ENCODE measurements at places on chromosomes 5 and 9.

GRCh38 chr9:94479757-94480156, 75.1 kb upstream of the PCAT7 start:
- DNase-seq, result no peak

- peak; percentile 64 for DNase-seq
Observed at GRCh38 chr9:126386088-126386487, 59.5 kb downstream of the MVB12B start.

DNA sequence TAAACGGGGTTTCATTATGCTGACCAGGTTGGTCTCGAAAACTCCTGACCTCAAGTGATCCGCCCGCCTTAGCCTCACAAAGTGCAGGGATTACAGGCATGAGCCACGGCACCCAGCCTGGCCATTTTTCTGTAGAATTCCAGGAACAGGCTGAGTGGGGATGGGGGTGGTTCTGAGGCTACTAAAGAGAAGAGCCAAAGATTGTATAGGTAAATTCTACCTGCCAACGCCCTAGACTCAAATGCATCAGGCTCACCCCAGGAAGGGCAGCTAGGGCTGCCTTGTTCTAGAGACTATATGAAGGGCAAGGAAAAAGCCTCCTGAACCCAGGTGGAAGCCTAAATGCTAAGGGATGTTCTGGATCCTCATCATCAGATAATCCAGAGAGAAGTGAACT, 1.6 kb upstream of the C5orf52 start:
- no peak for DNase-seq

- DNase-seq, result no peak
Observed at GRCh38 chr5:58201922-58202648, 257.8 kb downstream of the PLK2 start.

DNA sequence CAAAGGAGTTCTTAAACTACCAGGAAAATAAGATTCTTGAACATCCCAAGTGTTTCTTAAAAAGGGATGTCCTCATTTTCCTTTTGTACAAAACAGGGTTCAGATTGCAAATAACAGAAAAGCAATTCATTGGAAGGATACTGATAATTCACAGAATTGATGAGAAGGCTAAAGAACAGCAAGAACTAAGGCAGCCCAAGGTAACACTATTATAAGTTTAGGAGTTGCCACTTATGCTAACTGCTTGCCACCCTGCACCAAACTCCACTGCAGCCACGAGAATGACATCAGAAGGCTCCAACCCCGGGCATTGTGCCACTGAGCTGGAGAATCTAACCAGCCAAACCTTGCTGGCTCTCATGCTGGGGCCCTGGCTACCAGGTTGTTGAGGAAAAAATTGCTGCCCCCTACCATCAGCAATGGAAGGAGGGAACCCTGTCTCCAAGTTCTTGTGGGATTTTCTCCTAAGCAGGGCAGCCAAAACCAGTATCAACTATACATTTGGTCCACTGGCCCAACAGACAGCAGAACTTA, 123.4 kb downstream of the ARL15 start:
- DNase-seq, result no peak

DNA sequence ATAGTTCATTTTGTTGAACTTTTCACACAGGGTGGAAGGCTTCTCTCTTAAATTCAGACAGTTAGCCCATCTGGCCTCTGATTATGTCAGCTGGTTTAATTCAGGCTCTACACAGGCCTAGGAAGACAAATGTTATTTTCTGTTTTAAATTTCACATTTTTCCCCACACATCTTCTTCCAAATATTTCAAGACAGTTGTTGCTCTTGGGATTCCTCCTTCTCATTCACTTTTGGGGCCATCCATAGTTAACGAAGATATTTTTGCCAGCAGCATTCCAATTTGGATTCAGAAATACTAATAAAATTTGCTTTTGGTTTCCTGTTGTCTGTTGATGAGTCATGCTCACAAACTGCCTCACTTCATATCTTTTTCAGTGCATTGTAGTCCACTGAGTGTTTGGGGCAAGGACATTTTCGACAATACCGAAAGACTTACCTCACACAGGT, 475.4 kb downstream of the DMAC1 start:
- no peak for DNase-seq

DNA sequence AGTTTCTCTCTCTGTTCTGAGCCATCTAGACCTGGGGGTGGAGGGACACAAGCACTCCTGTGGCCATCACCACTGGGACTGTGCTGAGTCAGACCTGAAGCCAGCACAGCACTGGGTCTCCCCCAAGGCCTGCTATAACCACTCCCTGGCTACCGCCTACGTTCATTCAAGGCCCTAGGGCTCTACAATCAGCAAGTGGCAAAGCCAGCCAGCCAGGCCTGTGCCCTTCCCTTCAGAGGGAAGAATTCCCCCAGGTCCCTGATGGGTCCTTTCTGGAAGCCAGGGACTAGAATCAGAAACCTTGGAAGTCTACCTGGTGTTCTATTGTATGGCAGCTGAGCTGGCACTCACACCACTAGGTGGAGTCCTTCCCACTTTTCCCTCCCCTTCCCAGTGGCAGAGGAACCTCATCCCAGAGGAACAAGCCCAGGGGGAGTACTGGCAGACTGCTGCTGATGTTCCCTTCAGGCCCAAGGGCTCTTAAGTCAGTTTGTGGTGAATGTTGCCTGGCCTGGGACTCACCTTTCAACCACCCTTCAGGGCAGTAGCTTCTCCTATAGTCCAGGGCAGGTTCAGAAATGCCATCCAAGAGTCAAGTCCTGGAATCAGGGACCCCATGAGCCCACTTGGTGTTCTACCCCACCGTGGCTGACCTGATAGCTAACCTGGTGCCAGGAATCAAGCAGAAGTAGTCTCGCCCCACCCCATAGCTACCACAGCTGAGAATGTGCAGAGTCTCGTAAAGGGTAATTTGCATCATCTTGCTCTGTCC, 20.0 kb downstream of the JMY start:
- peak; percentile 18 for DNase-seq

GRCh38 chr5:142717582-142718215, 31.8 kb upstream of the FGF1 start:
- peak; percentile 23 for DNase-seq

GRCh38 chr5:84292000-84292642, 92.6 kb downstream of the EDIL3 start:
- no peak for DNase-seq

GRCh38 chr9:129052592-129052991, 16.2 kb downstream of the MIGA2 start:
- no peak for DNase-seq

GRCh38 chr5:113804943-113805342, 291.4 kb downstream of the YTHDC2 start:
- DNase-seq, result no peak

GRCh38 chr9:134372581-134373267, 46.5 kb downstream of the RXRA start:
- no peak for DNase-seq

- DNase-seq, result no peak
Observed at GRCh38 chr5:156593546-156593945, 256.5 kb upstream of the PPP1R2B start.

- DNase-seq, result peak; percentile 23
Observed at GRCh38 chr9:121463026-121463807, 36.4 kb downstream of the GGTA1 start.

- DNase-seq, result no peak
Observed at GRCh38 chr5:41048986-41049385, 22.2 kb downstream of the MROH2B start.

DNA sequence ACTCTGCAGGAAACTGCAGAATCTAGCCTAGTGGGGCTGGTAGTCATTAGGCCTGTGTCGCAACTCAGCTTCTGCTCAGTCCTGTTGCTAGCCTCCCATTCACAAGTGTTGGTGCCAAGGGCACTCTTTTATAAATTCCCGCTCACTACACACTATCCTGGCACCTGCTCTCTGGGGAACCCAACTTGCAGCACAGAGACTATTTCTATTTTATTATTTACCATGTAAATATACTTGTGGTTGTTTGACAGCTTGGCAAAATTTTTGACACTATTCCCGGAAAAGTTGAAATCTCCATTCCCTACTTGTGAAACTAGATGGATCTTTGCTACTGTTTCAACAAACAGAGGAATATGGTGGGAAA, 20.4 kb upstream of the SMC2 start:
- no peak for DNase-seq

DNA sequence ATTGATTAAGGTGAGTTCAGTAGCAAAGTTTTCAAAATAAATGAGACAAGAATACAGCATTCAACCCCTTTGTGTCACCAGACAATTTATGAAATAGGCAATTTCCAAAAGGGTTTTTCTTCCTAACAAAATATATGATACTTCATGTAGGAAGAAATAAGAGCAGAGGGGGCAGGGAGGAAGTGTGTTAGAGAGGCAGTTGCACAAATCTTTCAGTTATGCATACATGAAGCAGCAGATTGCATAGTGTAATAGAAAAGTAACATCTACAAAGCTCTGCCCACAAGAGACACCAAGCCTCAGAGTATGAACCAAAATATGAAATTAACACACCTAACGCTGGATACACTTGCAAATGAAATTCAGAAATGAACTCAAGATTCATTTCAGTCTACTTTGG, 157.0 kb downstream of the DENND1A start:
- no peak for DNase-seq

- DNase-seq, result no peak
Observed at GRCh38 chr9:114884787-114885452, 45.5 kb downstream of the TNFSF8 start.

GRCh38 chr5:95352691-95353090, 38.5 kb upstream of the FAM81B start:
- DNase-seq, result no peak

GRCh38 chr5:41482173-41482572, 28.2 kb downstream of the PLCXD3 start:
- DNase-seq, result no peak

GRCh38 chr5:136337788-136338187, 27.6 kb downstream of the TRPC7 start:
- no peak for DNase-seq

DNA sequence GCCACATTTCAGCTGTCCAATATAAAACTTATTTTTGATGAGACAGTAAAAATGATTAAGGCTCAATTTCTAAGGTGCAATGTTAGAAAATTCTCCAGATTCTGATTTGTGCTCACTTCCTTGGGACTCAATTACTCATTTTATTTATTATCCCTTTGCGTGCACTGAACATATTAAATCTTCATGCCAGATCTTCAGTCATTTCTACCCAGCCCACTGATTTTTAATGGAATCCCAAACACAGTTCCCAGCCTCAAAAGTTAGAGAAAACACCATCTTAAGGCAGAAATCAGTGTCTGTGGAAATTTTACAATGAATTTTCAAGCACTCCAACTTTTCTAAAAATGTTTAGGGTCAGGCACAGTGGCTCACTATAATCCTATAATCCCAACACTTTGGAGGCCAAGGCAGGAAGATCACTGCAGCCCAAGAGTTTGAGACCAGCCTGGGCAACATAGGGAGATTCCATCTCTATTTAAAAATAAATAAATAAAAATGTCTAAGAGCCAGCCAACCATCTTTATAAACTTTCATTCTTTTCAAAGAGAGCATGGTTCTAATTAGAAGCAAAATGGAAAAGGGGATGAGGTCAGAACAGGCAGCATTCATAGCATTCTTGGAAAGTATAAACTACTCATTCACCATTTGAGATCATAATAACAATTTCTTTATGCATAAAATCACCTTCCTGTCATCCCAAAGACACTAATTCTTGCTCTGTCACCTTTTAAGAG, 53.7 kb downstream of the TLE1 start:
- DNase-seq, result no peak

- DNase-seq, result no peak
Observed at GRCh38 chr9:76023715-76024195, 133.3 kb downstream of the PCSK5 start.

GRCh38 chr5:156896546-156896945, 46.5 kb downstream of the PPP1R2B start:
- DNase-seq, result no peak

- DNase-seq, result no peak
Observed at GRCh38 chr5:175745210-175745609, 87.3 kb downstream of the HRH2 start.

- no peak for DNase-seq
Observed at GRCh38 chr5:1538276-1538675, 14.5 kb upstream of the LPCAT1 start.

- no peak for DNase-seq
Observed at GRCh38 chr9:20732118-20732517, 48.1 kb downstream of the FOCAD start.

GRCh38 chr9:134827993-134828392, 52.6 kb upstream of the FCN2 start:
- DNase-seq, result no peak

- no peak for DNase-seq
Observed at GRCh38 chr5:175837171-175837699, 34.1 kb upstream of the CPLX2 start.

DNA sequence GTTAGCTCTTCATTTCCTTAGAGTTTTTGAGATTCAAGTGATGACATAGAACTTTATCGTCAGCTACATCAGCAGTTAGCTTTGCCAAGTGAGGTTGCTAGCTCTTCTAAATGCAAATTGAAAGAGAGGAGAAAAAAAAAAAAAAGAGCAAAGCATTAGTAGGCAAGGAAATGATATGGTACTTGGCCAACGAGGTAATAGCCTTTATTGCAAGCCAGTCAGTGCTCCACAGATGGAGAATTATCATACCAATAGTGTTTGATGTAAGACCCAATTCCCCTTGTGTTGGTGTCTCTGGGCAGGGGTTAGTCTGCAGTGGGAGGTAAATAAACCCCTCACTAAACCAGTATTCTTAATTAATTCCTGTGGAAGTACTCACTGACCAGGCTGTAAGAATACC, 992.1 kb downstream of the PTPRD start:
- DNase-seq, result no peak

- DNase-seq, result no peak
Observed at GRCh38 chr9:14140096-14140697, 173.7 kb downstream of the NFIB start.

GRCh38 chr9:81072758-81073157, 616.6 kb downstream of the TLE1 start:
- DNase-seq, result no peak

DNA sequence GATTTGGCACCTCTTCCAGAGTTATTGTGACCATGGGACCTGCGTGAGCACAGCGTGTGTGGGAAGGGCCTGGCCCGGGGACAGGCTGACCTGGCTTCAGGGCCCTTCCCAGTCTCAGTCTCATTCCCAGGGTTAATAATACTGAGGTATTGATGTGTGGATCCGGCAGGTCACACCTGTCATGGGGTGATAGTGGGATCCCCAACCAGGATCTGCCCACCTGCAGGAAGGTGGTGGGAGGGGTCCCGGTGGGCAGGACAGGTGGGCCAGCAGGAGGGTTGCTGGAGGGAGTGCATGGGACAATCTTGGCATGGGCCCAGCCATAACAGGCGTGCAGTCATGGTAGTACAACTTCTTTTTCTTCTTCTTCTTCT, 55.4 kb downstream of the COL15A1 start:
- DNase-seq, result no peak

DNA sequence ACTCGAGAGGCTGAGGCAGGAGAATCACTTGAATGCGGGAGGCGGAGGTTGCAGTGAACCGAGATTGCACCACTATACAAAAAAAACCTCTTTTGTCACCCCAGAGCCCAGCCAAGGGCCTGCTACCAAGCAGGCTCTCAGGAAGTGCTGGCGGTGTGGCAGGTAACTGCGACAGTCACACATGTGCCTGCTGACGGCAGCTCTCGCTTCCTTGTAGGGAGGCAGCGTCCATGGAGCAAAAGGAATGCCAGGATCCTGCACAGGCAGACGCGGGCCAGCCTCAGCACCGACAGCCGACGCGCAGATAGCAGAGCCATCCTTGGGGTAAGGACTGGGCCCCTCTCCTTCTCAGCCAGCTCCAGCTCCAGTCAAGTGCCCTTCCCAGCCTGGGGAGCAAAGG, 3.9 kb downstream of the LRRC8A start:
- DNase-seq, result no peak

- no peak for DNase-seq
Observed at GRCh38 chr9:83342731-83343130, 195.5 kb downstream of the FRMD3 start.
